ENCODE measurements at places on chromosomes 16 and 17.

DNA sequence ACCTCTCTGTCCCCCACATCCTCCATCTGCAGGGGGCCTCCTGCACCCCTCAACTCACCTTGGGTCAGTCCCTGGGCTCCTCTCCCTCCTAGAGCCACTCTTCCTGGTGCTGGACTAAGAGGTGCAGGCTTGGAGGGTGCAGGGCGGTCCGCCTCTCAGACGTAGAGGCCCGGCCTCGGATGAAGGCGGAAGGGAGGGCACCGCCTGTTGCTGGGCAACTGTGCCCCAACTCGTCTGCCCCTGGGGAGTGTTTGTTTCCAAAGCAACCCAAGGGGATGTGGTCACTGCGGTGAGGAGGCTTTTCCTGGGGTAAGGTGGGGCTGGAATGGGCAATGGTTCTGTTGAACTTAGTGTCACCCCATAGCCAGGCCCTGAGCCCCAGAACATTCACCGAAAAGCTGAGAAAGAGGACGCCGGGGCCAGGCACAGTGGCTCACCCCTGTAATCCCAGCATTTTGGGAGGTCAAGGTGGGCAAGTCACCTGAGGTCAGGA is at the start of gene C16orf54:
Gene C16orf54, minus strand, starts transcription at position 138 of the 493 bp plus-strand sequence. CDS start 1,039 bp downstream, outside the sequence.
- peak; percentile 72 for DNase-seq

GRCh38 chr16:55697867-55698266 is 42.1 kb downstream of the SLC6A2 start:
- no peak for DNase-seq

GRCh38 chr17:78748048-78748729 is 33.9 kb downstream of the CYTH1 start:
- peak; percentile 40 for DNase-seq

DNA sequence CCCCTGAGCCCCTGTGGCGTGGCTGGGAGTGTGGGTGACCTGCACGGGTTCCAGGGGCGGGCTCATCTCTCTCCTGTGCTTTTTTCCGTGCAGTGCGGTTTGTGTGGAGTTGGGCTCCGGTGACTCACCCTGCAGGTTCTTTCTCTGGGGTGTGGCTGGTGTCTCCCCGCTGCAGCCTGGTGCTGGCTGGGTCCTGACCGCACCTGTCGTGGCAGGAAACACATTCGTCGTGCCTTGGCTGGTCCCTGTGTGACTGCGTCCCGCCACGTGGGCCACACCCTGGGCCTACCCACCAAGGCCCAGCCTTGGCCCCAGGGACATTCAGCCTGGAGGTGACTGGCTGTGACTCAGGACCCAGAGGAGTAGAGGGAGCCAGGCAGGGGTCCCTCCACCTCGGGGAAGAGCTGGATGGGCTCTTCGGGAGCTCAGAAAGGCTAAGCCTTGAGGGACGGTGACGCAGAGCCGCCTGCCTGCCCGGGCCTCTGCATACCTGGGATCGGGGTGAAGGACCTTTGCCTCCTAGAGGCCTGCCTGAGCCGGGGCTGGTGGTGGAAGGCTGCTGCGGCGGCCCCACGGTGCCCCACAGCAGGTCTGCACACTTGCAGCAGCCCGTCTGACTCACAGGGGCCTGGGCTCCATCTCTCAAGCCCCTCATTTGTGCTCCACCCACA is 7.8 kb downstream of the TRAF7 start:
- no peak for DNase-seq

DNA sequence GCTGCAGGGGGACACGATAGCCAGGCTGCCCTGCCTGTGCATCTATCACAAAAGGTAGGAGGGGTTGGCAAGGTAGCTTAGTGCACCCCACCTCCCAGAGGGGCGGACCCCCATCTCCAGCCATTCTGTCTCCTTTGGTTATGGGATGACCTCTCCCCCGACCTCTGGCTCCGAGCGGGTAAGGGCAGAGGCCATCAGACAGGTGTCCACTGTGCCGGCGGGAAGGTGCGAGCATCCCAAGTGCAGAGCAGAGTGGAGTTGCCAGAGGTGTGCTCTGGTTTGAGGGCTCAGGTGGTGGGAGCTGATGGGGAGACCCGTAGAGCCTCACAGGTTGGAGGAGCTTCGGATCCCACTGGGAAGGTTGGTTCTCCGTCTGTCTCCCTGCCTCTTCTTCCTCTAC is 11.7 kb downstream of the LDHD start:
- peak; percentile 3 for DNase-seq

GRCh38 chr16:89210904-89211515 is 6.5 kb upstream of the ZNF778 start:
- no peak for DNase-seq

- no peak for DNase-seq
Measured at GRCh38 chr16:76518781-76519180, 241.6 kb downstream of the CNTNAP4 start.

DNA sequence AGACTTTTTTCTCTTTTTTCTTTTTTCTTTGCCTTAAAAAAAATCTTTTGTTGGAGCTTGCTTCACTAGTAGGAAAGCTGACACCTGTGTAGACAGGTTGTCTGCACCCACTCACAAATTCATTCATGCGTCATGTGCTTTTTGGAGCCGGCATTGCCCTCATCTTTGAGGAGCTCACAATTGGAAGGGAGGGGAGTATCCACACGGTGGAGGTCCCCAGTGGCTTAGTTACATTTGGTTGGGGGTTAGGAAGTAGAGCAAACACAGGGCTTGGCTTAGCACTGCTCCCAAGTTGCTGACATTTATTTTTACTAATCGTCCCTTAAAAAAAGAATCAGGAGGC is 18.7 kb upstream of the MEIOB start:
- no peak for DNase-seq

DNA sequence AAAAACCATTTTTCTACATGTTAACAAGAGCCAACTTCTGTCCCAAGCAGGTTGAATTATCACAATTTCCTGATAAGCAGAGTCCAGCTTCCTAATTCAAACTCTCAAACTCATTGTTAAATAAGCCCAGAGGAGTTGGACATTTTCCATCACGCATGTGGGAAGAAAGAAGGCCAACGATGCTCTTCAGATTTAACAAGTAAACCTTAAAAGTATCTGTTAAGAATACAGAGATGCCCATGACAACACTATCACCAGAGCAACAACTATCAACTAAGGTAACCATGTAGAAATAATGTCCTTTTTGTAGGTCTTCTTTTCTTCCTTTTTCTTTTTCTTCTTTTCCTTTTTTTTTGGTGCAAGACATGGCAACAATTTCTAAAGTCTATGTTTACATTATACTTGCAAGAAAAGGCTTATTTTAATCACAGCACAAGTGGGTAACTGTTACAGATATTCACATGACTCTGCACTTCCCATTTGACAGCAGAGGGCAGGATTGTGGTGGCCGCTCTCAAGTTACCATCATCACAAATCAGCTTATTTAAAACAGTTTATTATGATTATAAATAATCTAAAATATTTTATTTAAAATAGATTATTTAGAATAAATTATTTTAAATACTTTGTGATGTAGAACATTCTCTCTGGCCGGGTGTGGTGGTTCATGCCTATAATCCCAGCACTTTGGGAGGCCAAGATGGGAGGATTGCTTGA is 35.7 kb upstream of the DHRS7B start:
- no peak for DNase-seq

GRCh38 chr17:19357761-19358160 is 4.8 kb downstream of the B9D1 start:
- no peak for DNase-seq

GRCh38 chr16:75541236-75541635 is 5.3 kb upstream of the CHST5 start:
- no peak for DNase-seq

DNA sequence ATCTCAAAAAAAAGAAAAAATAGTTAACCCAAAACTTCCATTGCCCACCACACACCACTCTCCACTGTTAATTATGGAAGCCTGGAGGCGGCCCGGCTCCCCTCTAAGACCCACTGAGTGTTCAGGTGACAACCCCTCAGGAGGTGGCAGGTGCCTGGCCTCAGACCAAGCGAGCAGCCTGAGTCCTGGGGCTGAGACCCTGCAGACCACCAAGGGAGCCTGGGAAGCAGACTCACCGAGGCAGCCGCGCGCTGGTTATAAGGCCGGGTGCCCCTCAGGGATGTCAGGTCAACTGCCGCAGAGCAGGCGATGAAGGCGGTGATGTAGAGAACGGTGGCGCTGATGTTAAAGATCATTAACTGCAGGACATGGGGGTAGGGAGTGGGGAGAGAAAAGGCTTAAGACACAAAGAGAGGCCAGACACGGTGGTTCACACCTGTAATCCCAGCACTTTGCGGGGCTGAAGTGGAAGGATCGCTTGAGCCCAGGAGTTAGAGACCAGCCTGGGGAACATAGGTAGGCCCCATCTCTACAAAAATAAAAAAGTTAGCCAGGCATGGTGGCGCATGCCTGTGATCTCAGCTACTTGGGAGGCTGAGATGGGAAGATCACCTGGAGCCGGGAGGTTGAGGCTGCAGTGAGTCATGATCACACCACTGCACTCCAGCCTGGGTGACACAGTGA is 13.3 kb downstream of the ARL2BP start:
- no peak for DNase-seq

DNA sequence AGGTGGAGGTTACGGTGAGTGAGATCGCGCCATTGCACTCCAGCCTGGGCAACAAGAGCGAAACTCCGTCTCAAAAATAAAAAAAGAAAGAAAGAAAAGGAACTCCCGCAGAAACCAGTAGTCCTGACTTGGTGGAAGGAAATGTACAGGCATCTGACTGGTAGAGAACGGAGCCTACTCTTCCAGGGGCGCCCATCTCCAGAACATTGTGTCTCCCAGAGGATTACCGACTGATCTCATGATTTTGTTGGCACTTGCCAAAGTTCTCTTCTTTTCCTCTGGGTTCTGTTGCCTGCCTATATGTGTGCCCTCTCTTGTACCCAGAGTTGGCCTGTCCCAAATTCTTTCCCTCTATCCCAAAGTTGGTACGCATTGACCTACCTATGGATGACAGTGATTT is 24.2 kb downstream of the DDX19A start:
- no peak for DNase-seq

DNA sequence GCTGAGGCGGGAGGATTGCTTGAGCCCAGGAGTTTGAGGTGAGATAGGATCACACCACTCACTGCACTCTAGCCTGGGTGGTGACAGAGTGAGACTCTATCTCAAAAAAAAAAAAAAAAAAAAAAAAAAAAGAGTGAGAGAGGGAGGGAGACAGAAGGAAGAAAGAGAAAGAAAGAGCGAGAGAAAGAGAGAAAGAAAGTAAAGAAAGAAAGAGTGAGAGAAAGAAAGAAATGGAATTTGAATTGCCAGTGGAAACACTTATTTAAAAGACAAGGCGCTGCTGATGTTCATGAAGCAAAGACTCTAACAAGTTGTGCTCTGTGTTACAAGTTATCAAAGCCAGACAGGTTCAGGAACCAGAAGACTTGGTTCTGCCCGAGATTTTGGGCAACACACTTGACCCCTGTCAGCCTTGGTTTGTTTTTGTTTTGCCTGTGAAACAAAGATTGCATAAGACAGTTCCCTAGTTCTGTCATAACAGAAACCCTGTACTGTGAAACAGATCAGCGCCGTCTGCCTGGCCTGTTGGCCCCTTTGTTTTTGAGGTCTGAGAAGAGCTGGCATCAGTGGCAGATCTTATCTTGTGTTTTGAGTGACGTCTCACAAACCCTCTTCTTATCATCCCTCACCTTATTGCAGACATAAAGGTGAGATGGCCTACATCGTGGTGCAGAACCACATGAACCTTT is 55.4 kb upstream of the ENDOV start:
- DNase-seq = no peak

- DNase-seq = peak; percentile 73
Measured at GRCh38 chr16:11094075-11094856, 149.9 kb downstream of the CLEC16A start.

DNA sequence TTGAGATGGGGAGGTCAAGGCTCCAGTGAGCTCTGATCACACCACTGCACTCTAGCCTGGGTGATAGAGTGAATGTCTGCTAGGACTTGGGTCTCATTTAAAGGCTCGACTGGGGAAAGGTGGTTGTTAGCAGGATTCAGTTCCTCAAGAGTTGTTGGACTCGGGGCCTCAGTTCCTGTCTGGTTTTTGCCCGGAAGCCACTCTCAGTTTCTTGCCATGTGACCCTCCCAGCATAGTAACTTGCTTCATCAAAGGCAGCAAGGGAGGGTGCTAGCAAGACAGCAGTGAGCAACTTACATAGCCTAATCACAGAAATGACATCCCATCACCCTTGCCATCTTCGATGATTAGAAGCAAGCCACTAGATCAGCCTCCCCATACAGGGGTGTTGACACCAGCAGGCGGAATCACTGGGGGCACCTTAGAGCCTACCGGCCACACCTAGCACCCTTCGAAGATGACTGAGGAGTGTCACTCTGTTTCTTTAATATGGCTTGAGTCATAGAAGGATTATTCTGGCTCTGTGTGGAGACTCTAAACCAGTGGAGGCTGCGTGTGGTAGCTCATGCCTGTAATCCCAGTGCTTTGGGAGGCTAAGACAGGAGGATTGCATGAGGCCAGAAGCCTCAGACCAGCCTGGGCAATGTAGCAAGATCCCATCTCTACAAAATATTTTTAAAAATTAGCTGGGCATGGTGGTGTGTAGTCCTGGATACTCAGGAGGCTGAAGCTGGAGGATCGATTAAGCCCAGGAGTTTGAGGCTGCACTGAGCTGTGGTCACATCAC is 13.2 kb upstream of the SCNN1B start:
- no peak for DNase-seq

DNA sequence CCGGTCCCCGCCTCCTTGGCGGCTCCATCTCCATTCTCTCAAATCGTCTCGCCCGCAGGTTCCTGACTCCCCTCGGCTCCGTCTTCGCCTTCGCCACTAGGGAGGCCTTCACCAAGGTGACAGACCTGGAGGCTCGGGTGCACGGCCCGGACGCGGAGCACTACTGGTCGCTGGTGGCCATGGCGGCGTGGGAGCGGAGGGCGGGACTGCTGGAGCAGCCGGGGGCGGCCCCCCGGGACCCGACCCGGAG is 862 bp downstream of the GLTPD2 start:
- no peak for DNase-seq

- no peak for DNase-seq
Measured at GRCh38 chr16:54425068-54425467, 138.5 kb upstream of the IRX3 start.

GRCh38 chr17:31072186-31072585 is 22.6 kb upstream of the NF1 start:
- DNase-seq = no peak

DNA sequence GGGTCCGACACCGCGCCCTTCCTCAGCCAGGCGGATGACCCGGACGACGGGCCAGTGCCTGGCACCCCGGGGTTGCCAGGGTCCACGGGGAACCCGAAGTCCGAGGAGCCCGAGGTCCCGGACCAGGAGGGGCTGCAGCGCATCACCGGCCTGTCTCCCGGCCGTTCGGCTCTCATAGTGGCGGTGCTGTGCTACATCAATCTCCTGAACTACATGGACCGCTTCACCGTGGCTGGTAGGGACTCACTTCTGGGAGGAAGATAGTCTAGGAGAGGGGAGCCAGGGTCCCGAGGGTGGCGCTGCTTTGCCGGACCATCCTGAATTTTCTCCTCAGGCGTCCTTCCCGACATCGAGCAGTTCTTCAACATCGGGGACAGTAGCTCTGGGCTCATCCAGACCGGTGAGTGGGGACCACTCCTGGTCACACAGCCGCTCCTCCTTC is 601 bp downstream of the SPNS1 start:
- no peak for DNase-seq

DNA sequence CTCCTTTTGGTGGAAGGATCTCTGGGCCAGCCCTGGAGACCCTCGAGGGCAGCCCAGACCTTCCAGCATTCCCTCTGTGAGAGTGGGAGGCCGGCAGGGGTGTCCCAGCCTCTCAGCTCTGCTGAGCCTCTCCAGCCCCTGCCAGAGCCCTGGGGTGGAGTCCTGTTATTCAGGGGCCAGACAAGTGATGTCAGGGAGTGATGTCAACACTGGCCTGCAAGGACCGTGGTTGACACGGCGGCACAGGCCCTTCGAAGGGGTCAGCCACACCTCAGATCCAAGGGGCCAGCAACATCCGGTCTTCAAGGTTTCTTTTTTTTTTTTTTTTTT is 231.2 kb downstream of the KATNIP start:
- no peak for DNase-seq

GRCh38 chr17:29589524-29590410 is at the start of gene GIT1:
GIT1 (minus strand) TSS chr17:29589648; CDS start chr17:29589378, 270 bp downstream.
- peak; percentile 95 for DNase-seq
